Left lung (tissue), 14 donors: ENCODE measurements at places on chromosomes 2 and 18.

DNA sequence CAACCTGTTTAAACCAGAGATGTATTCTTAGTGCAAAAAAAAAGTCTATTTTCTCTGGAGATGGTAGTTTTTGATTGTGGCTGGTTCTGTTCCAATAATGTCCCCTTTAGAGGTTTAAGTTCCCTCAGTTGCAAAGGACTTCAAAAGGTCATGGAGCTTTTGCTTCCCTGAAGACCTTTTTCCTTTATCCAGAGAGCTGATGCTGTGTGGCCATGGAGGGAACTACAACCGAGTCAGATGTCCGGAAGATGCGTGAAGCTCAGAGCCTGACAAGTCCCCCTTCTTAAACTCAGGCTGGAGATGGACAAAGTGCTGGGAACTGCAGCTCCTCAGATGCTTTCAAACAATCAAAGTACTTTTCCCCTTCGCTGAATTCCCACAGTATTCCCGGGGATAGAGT, 176.1 kb downstream of the TMEM18 start:
- H3K36me3 ChIP-seq, result no peaks in the 10 kb centered on the region
- H3K4me3 ChIP-seq, result no peak overlapping the region
- no peaks in the 10 kb centered on the region for H3K4me1 ChIP-seq

DNA sequence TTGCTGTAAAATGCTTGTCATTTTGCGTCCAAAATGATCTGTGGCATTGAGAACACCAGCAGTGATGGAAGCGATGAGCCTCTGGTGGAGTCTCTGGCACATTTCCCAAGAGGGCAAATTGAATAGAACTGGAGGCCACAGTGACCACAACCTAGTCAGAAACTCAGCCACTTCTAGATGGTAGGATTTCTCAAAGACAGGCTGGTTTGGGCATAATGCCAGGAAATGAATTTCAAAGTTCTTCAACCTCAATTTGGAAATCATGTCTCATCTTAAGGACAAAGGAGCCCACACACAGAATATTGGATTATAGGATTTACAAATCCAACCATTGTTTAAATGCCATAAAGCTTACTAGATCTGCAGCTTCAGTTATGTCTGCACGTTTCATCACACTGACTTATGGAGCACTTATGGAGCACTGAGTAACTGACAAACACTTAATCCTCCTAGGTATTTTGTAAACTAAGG, 132.1 kb downstream of the COL6A3 start:
- no peak for DNase-seq
- H3K27ac ChIP-seq, result peak overlapping the region; percentile 38
- no peaks in the 10 kb centered on the region for H3K36me3 ChIP-seq
- peaks cover 11% of the 10 kb centered on the region for H3K4me1 ChIP-seq
- H3K27me3 ChIP-seq, result peaks cover 14% of the 10 kb centered on the region
- no peak overlapping the region for H3K4me3 ChIP-seq

GRCh38 chr2:86314125-86314524, 23.3 kb downstream of the REEP1 start:
- H3K36me3 ChIP-seq, result no peaks in the 10 kb centered on the region
- no peaks in the 10 kb centered on the region for H3K27me3 ChIP-seq
- no peak overlapping the region for H3K27ac ChIP-seq
- H3K4me1 ChIP-seq, result no peaks in the 10 kb centered on the region
- no peak overlapping the region for H3K4me3 ChIP-seq
- no peak for DNase-seq

- H3K4me1 ChIP-seq, result no peaks in the 10 kb centered on the region
- H3K27ac ChIP-seq, result no peak overlapping the region
- no peaks in the 10 kb centered on the region for H3K27me3 ChIP-seq
- H3K36me3 ChIP-seq, result peaks cover 68% of the 10 kb centered on the region
These were observed 14.6 kb downstream of the SFT2D3 start for GRCh38 chr2:127715778-127716449.

DNA sequence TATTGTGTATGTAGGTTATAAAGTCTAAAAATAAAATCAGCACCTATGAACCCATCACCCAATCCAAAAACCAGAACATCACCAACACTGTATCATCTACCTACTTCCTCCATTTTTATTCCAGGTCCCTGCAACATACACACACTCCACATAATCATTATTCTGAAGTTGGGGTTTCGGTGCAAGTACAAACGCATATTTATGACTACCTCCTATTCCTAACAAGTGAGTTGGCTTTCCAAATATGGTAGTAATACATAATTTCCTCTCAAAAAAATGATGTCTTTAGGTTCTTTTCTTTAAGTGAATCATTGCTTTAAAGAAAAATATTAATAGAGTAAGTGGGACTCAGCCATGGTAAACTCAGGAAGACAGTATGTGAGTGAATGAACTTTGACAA, 3.3 kb downstream of the ACVR1 start:
- no peak overlapping the region for H3K27ac ChIP-seq
- peaks cover 34% of the 10 kb centered on the region for H3K4me1 ChIP-seq
- H3K4me3 ChIP-seq, result no peak overlapping the region
- no peak for DNase-seq
- peaks cover 26% of the 10 kb centered on the region for H3K27me3 ChIP-seq

GRCh38 chr18:78006774-78007260, 757.2 kb downstream of the GALR1 start:
- no peak overlapping the region for H3K27ac ChIP-seq
- DNase-seq, result no peak
- no peak overlapping the region for H3K4me3 ChIP-seq
- H3K27me3 ChIP-seq, result no peaks in the 10 kb centered on the region
- H3K36me3 ChIP-seq, result no peaks in the 10 kb centered on the region

GRCh38 chr18:32804134-32804888, 31.5 kb upstream of the KLHL14 start:
- no peaks in the 10 kb centered on the region for H3K27me3 ChIP-seq
- no peak overlapping the region for H3K4me3 ChIP-seq
- DNase-seq, result no peak
- no peaks in the 10 kb centered on the region for H3K4me1 ChIP-seq

- no peaks in the 10 kb centered on the region for H3K27me3 ChIP-seq
- no peak overlapping the region for H3K27ac ChIP-seq
- no peak overlapping the region for H3K4me3 ChIP-seq
These were observed 236.6 kb downstream of the PTH2R start for GRCh38 chr2:208643145-208643544.

- H3K4me1 ChIP-seq, result peaks cover 10% of the 10 kb centered on the region
- H3K36me3 ChIP-seq, result no peaks in the 10 kb centered on the region
- no peaks in the 10 kb centered on the region for H3K27me3 ChIP-seq
These were observed 56.0 kb downstream of the BCL11A start for GRCh38 chr2:60497500-60497899.

DNA sequence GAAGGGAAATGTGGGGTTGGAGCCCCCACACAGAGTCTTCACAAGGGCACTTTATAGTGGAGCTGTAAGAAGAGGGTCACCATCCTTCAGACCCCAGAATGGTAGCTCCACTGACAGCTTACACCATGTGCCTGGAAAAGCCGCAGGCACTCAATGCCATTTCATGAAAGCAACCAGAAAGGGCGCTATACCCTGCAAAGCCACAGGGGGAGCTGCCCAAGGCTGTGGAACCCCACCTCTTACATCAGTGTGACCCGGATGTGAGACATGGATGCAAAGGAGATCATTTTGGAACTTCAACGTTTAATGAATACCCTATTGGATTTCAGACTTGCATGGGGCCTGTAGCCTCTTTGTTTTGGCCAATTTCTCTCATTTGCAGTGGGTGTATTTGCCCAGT, 694.7 kb downstream of the CBLN2 start:
- no peak overlapping the region for H3K4me3 ChIP-seq
- DNase-seq, result no peak
- no peaks in the 10 kb centered on the region for H3K36me3 ChIP-seq
- H3K27me3 ChIP-seq, result no peaks in the 10 kb centered on the region
- no peaks in the 10 kb centered on the region for H3K4me1 ChIP-seq

DNA sequence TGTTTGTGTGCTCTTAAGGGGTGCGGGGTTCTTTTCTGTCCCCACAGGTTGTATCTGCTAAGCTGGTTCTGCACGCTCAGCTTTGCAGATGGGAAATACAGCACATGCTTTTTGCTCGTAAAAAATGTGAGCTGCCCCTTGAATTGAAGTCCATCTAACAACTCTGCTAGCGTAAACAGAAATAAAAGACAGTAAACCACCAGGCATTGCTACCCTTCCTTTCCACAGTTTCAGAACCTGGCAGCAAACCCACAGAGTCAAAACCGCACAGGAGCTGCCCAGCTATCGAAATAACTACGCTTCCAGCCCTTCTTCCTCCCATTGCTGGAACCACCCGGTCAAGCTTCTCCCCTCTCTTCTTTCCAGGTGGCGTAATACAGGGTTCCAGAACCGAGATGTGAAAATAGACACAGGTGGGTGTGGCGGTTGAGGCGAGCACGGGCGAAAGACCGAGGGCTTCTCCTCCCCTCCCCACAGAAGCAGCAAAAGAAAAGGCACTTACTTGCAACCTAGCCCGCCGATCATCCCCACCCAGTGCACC, 479 bp downstream of the SCN9A start:
- peak overlapping the region; percentile 74 for H3K4me3 ChIP-seq
- peaks cover 11% of the 10 kb centered on the region for H3K4me1 ChIP-seq
- peaks cover 18% of the 10 kb centered on the region for H3K27me3 ChIP-seq
- DNase-seq, result peak; percentile 35

- no peaks in the 10 kb centered on the region for H3K27me3 ChIP-seq
- no peak overlapping the region for H3K4me3 ChIP-seq
- no peaks in the 10 kb centered on the region for H3K36me3 ChIP-seq
- no peak for DNase-seq
- no peaks in the 10 kb centered on the region for H3K4me1 ChIP-seq
These were observed 133.6 kb downstream of the KCNE4 start for GRCh38 chr2:223185638-223186037.

DNA sequence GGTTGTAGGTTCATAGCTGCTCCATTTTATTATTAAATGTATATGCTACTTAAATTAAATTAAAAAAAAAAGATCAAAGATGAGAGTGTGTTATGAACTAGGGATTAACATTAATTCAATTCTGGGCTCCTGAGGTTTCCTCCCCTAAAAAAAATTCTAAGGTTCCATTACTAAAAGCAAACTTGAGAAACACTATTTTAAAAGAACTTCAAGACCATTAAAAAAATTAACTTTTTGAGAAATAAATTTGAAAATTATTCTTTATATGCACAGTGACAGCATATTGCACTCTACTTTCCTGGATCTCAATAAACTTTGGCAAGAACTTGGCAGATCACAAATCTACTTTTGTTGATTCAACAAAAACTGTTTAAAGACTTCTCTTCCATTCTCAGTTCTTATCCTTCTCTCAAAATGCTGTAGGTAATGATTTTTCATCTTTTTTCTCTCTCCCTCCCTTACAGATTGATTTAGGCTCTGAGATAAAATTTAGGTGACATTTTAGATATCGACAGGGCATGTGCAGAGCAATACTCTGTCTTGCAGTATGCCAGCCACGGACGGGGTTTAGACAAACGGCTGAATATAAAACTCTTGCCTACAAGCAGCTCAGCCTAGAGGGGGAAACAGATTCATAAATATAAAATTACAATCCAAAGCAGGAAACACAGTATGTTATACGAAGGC, 592 bp upstream of the MARS2 start:
- H3K4me3 ChIP-seq, result peak overlapping the region; percentile 30
- no peaks in the 10 kb centered on the region for H3K27me3 ChIP-seq
- no peak for DNase-seq
- H3K36me3 ChIP-seq, result no peaks in the 10 kb centered on the region
- peak overlapping the region; percentile 78 for H3K27ac ChIP-seq

DNA sequence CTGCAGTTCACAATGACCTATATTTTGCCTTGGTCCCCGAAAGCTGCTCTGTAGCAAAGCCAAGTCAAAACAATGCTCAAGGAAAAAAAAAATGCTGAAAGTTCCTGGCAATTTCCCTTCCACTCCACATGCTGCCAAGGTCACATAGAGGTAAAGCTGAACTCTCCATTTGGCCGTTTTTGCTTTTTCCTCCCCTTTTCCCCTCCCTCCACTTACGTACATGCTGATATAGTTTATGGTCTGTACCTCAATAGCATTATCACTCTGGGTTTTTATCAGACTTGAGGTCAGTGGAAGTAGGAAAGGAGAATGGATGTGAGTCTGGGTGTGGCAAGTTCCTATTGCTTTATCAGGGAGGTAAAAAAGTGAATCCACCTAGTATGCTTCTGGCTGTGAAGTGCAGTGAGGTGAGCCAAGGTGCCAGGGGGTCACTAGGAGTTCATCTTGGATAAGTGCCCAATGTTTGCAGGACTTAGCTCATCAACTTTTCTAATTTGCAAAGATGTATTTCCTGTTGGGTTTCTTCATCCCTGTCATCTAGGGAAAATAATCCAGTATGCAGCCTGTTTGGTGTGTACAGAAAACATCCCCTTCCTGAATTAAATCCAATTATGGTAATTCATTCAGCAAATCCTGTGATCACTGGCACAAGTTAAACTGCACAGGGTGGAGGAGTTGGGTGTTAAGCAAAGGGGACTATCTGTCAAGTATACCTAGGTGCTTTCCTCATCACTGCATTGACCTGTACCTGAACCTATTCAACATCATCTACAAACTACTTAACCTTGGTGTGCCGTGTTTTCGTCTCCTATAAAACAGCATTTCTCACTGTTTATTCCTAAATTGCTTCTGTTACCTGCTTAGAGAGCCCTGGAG, 124.3 kb upstream of the CYP26B1 start:
- no peak overlapping the region for H3K4me3 ChIP-seq
- no peaks in the 10 kb centered on the region for H3K4me1 ChIP-seq
- H3K27me3 ChIP-seq, result no peaks in the 10 kb centered on the region
- DNase-seq, result no peak
- H3K27ac ChIP-seq, result no peak overlapping the region

GRCh38 chr2:190079160-190079559, 16.6 kb upstream of the MSTN start:
- no peaks in the 10 kb centered on the region for H3K4me1 ChIP-seq
- H3K4me3 ChIP-seq, result no peak overlapping the region
- H3K36me3 ChIP-seq, result no peaks in the 10 kb centered on the region
- H3K27me3 ChIP-seq, result no peaks in the 10 kb centered on the region

GRCh38 chr2:25976983-25977741, 5.1 kb downstream of the KIF3C start:
- H3K36me3 ChIP-seq, result no peaks in the 10 kb centered on the region
- H3K4me3 ChIP-seq, result no peak overlapping the region
- peaks cover 12% of the 10 kb centered on the region for H3K4me1 ChIP-seq
- no peak for DNase-seq
- no peak overlapping the region for H3K27ac ChIP-seq

- no peaks in the 10 kb centered on the region for H3K36me3 ChIP-seq
- H3K27ac ChIP-seq, result no peak overlapping the region
- no peaks in the 10 kb centered on the region for H3K4me1 ChIP-seq
These were observed 244.5 kb upstream of the MEX3C start for GRCh38 chr18:51442012-51442411.

DNA sequence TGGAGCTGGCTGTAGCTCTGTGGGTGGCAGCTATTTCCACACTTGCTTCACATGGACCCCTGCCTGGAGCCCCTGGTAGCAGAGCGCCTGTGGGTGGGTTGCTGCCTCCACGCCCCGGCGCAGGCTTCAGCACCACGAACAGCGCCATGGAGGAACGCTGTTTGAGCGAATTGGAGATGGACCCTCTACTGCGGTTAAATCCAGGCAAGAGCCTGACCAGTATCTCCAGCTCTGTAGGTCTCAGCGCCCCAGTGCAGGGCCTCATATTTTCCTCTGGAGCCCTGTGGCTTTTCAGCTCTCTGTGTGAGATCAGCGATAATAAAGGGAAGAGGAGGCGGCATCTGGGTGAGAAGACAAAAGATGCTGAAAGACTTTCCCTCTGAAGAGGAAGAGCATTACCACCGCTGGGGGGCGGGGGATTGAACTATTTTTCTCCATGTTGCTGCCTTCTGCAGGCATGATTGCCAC, 12.0 kb downstream of the ONECUT2 start:
- H3K27me3 ChIP-seq, result peaks cover 87% of the 10 kb centered on the region
- no peaks in the 10 kb centered on the region for H3K36me3 ChIP-seq
- peak; percentile 57 for DNase-seq
- no peak overlapping the region for H3K4me3 ChIP-seq
- no peaks in the 10 kb centered on the region for H3K4me1 ChIP-seq
